GM12892 (cell line): ENCODE measurements at places on chromosomes 3 and 15.

DNA sequence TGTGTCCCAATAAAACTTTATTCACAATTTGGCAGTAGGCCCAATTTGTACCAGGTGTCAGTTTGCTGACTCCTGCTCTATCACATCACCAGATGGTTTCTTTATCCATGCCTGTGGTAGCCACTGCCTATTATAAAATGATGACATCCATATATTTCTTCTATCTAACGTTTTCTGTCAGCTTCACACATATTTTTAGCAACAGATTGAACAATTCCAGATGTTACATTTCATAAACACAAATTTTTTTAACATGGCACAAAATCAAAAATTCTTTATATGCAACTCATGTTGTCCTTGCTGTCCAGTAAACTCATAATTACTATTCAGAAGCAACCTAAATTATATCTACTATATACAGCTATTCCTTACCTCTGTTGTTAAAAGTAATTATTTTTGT is 1371.6 kb downstream of the NSUN3 start:
- DNase-seq = no peak

DNA sequence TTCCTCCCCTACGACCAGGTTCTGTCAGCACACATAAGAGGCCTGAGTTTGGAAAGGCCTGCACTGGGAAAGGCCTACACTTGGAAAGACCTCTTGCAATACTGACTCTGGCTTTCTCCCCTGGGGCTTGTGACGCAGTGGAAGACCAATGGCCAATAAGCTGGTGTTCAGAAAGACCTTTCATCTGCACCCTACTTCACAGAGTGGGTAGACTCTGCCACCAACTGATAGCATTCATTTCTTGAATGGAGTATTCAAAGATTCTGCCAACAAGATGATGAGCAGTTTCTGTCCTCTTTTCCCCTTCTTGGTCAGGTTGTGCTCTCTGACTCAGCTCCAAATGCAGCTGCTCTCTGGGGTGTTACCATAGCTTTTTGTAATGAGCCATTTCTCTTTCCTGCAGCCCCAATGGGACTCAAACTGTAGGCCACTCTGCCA is 48.8 kb downstream of the TIPARP start:
- no peak for DNase-seq

DNA sequence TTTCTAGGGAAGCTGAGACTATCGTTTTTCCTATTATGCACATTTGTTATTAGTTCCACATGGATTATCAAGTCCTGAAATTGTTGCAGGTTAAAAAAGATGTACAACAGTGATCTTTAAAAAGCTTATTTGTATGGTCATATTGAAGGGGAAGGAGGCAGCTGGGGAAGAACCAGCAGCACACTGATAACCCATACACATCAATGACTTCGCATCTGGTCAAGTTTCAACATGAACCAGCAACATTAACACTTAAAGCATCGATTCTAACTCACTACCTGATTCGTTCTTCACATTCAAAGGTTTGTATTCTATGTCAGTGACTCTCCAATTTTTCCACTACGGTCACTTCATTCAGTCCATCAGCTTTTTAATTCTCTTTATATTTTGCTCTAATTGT is 56.4 kb downstream of the NCEH1 start:
- DNase-seq = no peak

DNA sequence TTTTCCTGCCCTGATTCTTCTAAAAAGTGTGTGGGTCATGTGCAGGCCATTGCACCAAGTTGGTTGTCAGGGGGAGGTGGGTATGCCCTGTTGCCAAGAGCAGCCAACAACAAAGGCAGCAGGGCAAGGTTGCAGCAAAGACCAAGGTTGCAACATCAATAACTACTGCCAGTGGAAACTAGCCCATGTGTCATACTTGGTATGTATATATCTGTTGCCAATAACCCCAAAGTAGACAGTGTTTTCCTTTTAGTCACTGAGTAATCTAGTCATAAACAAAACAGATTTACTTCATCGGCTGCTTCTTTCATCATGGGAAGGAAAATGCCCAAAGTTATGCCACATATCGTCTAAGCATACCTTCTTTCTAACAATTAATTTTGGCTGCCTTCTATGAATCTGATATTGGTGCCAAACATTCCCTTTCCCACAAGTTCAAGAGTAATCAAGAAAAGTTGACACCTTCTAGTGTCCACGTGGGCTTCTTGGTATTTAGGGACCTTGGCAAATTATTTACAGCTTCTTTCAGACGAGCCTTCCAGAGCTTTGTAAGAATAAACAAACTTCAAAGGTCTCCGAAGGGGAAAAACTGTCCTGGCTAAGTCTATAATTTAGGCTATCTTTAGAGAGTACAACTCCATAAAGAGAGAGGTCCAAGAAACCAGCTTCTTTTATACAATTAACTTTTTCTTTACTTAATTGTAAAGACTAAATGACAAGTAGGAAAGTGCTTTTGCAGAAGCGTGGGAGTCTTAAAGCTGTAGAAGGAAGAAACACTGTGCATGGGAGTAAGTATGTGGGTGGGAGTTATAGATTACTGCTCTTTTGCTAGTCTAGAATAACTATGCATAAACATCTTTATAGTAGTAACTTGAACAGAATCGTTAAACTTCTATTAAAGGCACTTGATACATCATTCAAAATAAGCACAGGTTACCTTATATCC is 10.0 kb upstream of the MBNL1 start:
- DNase-seq = no peak

DNA sequence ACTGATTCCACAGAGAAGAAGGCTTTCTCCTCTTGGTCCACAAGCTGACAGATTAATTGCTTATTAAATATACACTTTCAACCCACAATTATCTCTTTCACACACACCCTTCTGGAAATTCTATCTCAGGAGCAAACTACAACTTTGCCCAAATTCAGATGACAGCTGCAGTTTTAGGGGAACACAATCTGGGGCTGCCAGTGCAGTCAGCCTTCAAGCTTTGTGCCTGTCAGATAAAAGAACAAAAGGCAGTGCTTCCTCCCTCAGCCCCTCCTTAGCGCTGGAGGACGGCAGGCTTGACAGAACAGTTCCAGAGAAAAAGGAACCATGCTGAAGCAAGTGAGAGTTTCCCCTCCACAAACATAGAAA is 99.6 kb downstream of the TMCC1 start:
- DNase-seq = no peak

DNA sequence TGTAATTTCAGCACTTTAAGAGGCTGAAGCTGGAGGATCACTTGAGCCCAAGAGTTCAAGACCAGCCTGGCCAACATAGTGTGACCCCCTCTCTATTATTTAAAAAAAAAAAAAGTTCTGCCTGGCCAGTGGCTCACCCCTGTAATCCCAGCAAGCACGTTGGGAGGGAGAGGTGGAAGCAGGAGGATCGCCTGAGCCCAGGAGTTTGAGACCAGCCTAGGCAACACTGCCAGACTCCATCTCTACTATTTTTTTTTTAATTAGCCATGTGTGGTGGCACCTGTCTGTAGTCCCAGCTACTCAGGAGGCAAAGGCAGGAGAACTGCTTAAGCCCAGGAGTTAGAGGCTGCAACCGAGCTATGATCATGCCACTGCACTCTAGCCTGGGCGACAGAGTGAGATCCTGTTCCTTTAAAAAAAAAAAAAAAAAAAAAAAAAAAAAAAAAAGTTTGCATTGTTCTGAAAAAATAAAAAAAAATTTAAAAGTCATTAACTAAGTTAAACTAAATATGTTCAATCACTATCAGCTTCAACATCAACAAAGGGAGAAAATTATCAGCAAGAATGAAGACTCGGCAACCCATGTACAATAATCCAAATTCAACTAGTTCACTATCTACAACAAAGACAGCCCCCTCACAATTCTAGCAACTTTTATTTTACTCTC is 1.9 kb downstream of the RAF1 start:
- DNase-seq = no peak

GRCh38 chr15:37046876-37047614 is 53.3 kb downstream of the MEIS2 start:
- no peak for DNase-seq

- DNase-seq = no peak
Measured at GRCh38 chr3:126913524-126913923, 69.4 kb upstream of the PLXNA1 start.
